ENCODE measurements at places on chromosomes 3 and 15. TPM values are rescaled to one million over a fixed set of nuclear protein-coding genes. Genes with fewer than 3 reads are reported as not detected.

Gene RAD51
- 1.3 TPM for total RNA-seq

Gene CA12
- 4.3 TPM for total RNA-seq

Gene ALDH1A2
- total RNA-seq = 29.7 TPM

Gene TRIM42
- total RNA-seq = not detected

Gene SCG3
- 0.14 TPM for total RNA-seq

Gene LRRC2
- 0.29 TPM for total RNA-seq

DNA sequence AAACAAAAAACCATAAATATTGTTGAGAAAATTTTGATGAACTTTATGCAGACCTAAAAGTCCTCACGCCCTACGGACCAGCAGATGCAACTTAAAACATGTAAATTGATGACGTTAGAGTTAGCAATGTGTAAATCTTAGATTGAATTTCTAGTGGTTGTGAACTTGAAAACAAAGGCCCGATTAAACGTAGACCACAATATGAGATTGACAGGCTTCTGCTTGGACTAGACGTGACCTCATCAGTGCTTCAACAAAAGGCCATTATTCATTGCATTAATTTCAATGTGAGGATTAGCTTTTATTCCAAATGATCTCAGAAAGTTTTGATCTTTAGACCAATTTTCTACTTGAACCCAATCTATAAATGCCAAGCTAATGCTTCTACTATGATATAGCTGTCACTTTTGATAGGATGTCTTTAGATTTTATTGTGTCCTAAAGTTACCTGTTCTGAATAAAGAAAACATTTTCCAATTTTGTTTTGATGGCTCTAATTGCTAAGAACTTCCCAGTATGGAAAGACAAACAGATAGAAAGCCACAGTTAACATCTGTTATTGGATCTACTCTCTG lies 55.4 kb upstream of the SPPL2A start:
- DNase-seq = no peak

DNA sequence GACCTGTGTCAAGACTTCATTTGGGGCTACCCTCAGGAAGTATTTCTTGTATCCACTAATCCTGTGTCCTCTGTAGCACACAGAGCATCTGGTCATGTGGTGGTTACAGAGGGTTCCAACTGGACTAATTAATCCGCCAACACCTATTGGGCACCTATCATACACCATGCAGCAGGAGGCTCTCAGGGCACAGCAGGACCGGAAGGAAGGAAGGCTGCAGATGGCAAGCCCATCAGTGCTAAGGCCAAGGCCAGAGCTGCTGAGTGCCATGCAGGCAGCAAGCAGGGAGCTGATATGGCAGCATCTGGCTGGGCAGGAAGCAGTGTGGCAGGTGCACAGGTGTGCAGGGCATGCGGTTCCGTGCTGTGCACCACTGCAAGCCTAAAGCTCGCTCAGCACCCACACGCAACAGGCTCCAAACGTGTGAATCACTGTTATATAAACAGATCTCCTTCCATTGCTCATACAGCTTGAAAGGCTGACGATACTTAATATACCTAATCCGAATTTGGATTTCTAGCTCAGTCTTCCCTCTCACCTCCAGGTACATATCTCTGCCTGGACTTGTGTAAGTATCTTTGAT lies 64.4 kb upstream of the SNRPA1 start:
- DNase-seq = no peak

GRCh38 chr3:122475316-122475715 lies 39.4 kb downstream of the KPNA1 start:
- DNase-seq = no peak

DNA sequence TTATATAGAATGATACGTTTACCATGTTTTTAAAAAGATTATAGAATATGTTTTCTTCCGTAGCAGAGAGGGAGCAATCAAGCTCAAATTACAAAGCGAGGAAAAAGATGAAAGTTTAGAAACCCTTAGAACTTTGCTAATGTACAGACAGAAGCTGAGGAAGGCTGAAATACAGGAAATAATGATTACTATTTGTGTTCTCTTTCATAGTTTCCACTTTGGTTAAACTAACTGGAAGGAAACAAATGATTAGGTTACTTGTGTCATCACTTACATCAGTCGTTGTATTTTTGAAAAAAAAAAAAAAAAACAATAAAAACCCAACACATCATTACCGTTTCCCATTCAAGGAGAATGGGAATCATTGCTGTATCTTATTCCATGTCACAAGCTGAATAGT lies 337.8 kb upstream of the CBLB start:
- DNase-seq = no peak

DNA sequence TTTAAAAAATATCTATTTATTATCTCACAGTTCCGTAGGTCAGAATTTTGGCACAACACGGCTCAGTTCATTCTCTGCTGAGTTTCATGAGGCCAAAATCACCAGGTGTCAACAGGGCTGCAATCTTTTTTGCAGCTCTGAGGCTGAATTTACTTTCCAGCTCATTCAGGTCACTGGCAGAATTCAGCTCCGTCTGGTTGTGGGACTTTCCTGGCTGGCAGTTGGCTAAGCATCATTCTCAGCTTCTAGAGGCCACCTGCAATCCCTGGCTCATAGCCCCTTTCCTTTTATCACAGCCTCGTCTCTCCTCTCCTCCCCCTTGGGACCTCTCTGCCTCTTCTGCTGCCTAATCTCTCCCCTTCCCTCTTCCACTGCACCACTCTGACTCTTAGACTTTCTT lies 174.0 kb upstream of the WNT5A start:
- DNase-seq = no peak

- DNase-seq = no peak
These were observed 53.7 kb downstream of the RGMA start for GRCh38 chr15:93035092-93035915.

Gene CAND2
- 1.4 TPM for total RNA-seq

GRCh38 chr3:57942872-57943283 lies 65.3 kb upstream of the FLNB start:
- DNase-seq = no peak

- no peak for DNase-seq
These were observed 168.4 kb upstream of the ZNF385D start for GRCh38 chr3:21919383-21919782.

Data from kidney epithelial cell (primary cell).